ENCODE measurements at places on chromosomes 5 and 9. TPM values are rescaled to one million over a fixed set of nuclear protein-coding genes. Genes with fewer than 3 reads are reported as not detected.

The PPP1R2B gene
- total RNA-seq, result 1.5 TPM

The TNC gene
- total RNA-seq, result 159 TPM

The SPATA31D4 gene
- total RNA-seq, result not detected

The HCN1 gene
- total RNA-seq, result not detected

The FCN2 gene
- not detected for total RNA-seq
